Dermis microvascular lymphatic vessel endothelial cell (primary cell): ENCODE measurements at places on chromosomes 2 and 18. TPM values are rescaled to one million over a fixed set of nuclear protein-coding genes. Genes with fewer than 3 reads are reported as not detected.

C2orf80 gene
- total RNA-seq: not detected in 2 replicates

CCL20 gene
- total RNA-seq: 0.89 and 3.3 TPM in 2 replicates

CD8B2 gene
- total RNA-seq: not detected in 2 replicates

CDK15 gene
- total RNA-seq: not detected in 2 replicates

CCBE1 gene
- under 0.01 and 0.13 TPM in 2 replicates for total RNA-seq

SMYD5 gene
- total RNA-seq: 11.2 and 12.1 TPM in 2 replicates

FAM110C gene
- total RNA-seq: 0.39 and 0.51 TPM in 2 replicates
